ENCODE measurements at places on chromosomes 2 and 18.

- no peak for DNase-seq
These were observed 13.7 kb upstream of the ZNF532 start for GRCh38 chr18:58850786-58851469.

GRCh38 chr18:68840554-68841263 is 42.8 kb downstream of the CCDC102B start:
- peak; percentile 23 for DNase-seq

DNA sequence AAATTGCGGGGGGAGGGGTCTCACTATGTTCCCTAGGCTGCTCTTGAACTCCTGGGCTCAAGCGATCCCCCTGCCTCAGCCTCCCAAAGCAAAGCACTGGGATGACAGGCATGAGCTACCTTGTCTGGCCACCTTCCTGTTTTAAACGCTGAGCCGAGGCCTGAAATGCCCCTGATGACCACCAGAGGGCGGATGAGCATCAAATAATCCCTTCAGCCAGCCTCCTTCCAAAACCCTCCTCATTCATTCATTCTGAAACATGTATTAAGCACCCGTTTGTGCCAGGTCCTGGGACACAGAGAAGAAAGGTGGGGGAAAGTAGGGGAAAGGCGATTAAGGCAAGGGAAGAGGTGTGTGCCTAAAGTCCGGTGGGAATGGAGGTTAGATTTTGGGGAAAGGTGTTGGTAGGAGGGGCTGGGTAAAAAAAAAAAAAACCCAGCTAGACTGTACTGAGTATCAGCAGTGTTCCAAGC is 30.7 kb upstream of the PTMA start:
- DNase-seq: peak; percentile 73

- no peak for DNase-seq
These were observed 42.4 kb downstream of the ARL4C start for GRCh38 chr2:234454433-234454832.

- DNase-seq: no peak
These were observed 10.4 kb downstream of the TCF7L1 start for GRCh38 chr2:85143463-85144082.

DNA sequence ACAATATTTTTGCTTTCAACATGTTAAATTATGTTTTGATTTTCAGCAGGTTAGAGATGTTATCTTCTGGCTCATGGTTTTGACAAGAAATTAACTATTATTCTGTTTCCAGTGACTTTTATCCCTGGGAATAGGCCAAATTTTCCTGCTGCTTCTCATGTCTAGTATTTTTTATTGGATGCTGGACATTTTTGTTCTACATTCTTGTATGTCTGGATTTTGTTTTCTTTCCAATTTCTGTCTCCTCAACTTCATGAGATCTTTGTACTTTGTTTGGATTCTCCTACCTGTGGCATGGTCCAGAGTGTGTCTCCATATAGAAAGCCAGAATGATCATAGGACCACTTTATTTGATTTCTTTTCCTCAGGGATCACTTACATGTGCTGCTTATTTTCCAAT is 33.1 kb upstream of the MYO1B start:
- no peak for DNase-seq

GRCh38 chr2:13696601-13697000 is 935.9 kb upstream of the LRATD1 start:
- DNase-seq: no peak

DNA sequence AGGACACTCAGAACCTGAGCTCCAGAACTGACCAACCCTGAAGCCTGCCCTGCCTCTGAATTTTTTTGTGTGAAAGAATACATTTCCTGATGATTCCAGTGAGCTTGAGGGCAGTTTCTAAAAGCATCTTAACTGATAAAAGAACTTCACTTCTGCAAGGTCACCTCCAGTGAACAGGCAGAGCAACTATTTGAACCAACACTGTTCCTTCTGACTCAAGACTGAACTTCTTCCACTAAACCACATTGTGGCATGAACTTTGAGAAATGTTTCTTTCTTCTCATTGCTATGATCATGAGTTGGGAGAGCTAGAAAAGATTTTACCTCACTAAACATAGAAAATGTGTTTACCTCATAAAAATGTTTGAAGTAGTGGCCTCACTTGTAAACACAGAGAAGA is 83.8 kb upstream of the SERTAD2 start:
- DNase-seq: no peak
